ENCODE measurements at places on chromosomes 2 and 18. TPM values are rescaled to one million over a fixed set of nuclear protein-coding genes. Genes with fewer than 3 reads are reported as not detected.

DNAJC5G gene
- not detected for total RNA-seq

ACADL gene
- total RNA-seq = not detected

TXNDC2 gene
- not detected for total RNA-seq

PRKAG3 gene
- not detected for total RNA-seq

MSGN1 gene
- total RNA-seq = not detected

DUSP19 gene
- total RNA-seq = 1.2 TPM

CDK15 gene
- total RNA-seq = not detected

SLC30A3 gene
- 0.10 TPM for total RNA-seq

NOL4 gene
- not detected for total RNA-seq

DSEL gene
- 0.17 TPM for total RNA-seq

REEP1 gene
- not detected for total RNA-seq

IL1F10 gene
- total RNA-seq = not detected

HADHB gene
- total RNA-seq = 58.9 TPM

DYSF gene
- total RNA-seq = 0.10 TPM

RAB31 gene
- 5.8 TPM for total RNA-seq

FER1L5 gene
- not detected for total RNA-seq

HOXD13 gene
- total RNA-seq = not detected

LIMS2 gene
- total RNA-seq = 10.8 TPM

RUFY4 gene
- 2.1 TPM for total RNA-seq

SLC19A3 gene
- not detected for total RNA-seq

PFN4 gene
- total RNA-seq = not detected

RHOB gene
- 16.6 TPM for total RNA-seq

PTPRN gene
- not detected for total RNA-seq

RAB27B gene
- total RNA-seq = 8.5 TPM

CHCHD5 gene
- total RNA-seq = 18.2 TPM

EPAS1 gene
- 4.4 TPM for total RNA-seq

ANKRD23 gene
- 16.4 TPM for total RNA-seq

OSBPL1A gene
- 2.7 TPM for total RNA-seq

B4GALT6 gene
- 0.47 TPM for total RNA-seq

CDK5R2 gene
- total RNA-seq = not detected

SNTG2 gene
- total RNA-seq = 0.64 TPM

KIF1A gene
- not detected for total RNA-seq

NPPC gene
- total RNA-seq = not detected

GCA gene
- total RNA-seq = 12.1 TPM

HK2 gene
- 11.4 TPM for total RNA-seq

UCN gene
- 2.2 TPM for total RNA-seq

SERPINB7 gene
- not detected for total RNA-seq

LRRC30 gene
- total RNA-seq = not detected

VPS4B gene
- 93.3 TPM for total RNA-seq

MRPL19 gene
- 18.0 TPM for total RNA-seq

KIAA2012 gene
- not detected for total RNA-seq

CACNB4 gene
- total RNA-seq = 0.30 TPM

SPIRE1 gene
- 2.7 TPM for total RNA-seq

SERPINB5 gene
- not detected for total RNA-seq

FOXI3 gene
- total RNA-seq = not detected

IL1A gene
- 0.17 TPM for total RNA-seq

SOWAHC gene
- total RNA-seq = 4.8 TPM

ALPI gene
- not detected for total RNA-seq

ABCG5 gene
- not detected for total RNA-seq

TEX44 gene
- not detected for total RNA-seq

CCDC68 gene
- total RNA-seq = not detected

PAX8 gene
- 1.8 TPM for total RNA-seq

KATNAL2 gene
- not detected for total RNA-seq

Data from CD4-positive, CD25-positive, alpha-beta regulatory T cell (primary cell).